Fibroblast of skin of abdomen (primary cell): ENCODE measurements at places on chromosomes 4 and X.

GRCh38 chr4:69617083-69617694, 22.3 kb downstream of the UGT2A2 start:
- DNase-seq: peak; percentile 29

GRCh38 chr4:42104521-42104920, 47.9 kb downstream of the BEND4 start:
- DNase-seq: peak; percentile 33

GRCh38 chr4:182885022-182885737, 32.0 kb downstream of the DCTD start:
- DNase-seq: no peak

- DNase-seq: peak; percentile 78
Observed at GRCh38 chr4:89492581-89493071, 185.0 kb upstream of the GPRIN3 start.

DNA sequence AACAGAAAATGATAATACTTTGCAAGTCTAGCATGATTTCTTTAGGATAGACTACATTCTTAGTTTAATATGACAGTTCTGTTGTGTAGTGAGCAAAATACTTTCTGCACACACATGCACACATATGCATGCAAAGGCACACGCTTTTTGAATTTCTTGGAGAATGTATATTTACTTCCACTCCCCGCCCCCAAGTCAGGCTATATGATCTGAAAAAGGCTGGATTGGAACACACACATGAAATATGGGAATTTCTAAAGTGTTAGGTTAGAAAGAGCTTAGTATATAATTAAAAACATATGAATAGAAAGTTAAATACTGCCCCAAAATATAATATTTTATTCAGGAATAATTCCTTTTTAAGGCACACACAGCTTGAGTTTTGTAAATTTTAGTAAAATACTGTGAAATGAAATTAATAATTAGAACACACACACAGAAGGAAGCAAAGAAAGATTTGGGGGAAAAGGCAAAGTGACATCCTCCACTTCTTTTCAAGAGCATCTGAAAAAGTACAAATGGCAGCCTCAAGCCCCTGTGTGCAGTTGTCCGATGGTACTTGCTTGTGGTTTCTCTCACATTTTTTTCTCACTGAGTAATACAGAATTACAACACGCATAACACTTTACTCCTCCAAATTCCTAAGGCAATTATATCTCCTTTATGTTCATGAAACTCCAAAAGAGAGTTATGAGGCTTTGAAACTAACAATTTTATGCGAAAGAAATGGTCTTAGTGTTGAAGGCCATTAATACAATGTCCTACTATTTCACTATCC, 228.9 kb upstream of the ETNPPL start:
- peak; percentile 94 for DNase-seq

DNA sequence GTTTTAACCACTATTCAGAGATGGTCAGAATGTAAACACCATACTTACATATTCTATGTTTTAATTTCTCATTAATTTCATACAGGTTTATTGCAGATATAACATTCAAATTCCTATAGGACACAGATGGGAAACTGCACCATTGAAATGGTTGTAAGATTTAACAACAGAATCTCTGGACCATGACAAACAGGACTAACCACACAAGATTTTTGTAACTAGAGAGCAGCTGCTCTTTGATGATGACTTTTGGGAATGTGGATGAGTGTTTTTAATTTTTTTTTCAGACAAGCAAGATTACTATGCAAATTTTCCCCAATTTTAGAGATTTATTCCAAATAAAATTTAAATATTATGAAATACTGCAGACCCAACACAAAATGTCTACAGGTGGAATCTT, 610.2 kb downstream of the PCDH18 start:
- no peak for DNase-seq

DNA sequence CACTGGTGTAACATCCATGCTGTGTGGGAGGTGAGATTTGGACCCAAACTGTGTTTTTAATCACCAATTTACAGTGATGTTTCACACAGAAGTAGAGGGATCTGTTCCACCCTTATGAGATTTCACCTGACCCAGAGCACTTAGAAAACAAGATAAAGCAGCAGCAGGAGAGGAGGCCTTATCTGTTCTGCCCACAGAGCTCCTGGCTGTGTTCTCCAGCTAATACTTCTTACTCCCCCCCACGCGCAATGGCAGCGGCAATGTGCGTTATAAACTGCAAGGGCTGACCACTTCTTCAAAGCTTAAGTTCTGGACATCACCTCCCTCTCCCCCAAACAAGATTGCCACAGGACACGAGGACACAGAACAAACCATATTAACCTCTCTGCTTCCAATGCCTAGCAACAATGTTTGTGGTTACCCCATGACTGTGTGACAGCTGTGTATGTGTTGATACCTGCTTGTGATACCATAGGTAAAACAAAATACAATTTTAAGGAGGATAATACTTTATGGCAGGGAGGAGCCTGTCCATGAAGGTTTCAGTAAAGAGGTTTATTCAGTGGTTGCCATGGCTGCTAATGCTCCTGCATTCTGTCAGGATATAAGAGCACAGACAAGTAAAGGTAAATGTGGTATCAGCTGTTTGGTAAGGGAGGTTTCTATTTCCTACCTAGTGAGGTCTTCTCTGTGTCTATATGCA, 210.0 kb downstream of the SOWAHB start:
- no peak for DNase-seq

DNA sequence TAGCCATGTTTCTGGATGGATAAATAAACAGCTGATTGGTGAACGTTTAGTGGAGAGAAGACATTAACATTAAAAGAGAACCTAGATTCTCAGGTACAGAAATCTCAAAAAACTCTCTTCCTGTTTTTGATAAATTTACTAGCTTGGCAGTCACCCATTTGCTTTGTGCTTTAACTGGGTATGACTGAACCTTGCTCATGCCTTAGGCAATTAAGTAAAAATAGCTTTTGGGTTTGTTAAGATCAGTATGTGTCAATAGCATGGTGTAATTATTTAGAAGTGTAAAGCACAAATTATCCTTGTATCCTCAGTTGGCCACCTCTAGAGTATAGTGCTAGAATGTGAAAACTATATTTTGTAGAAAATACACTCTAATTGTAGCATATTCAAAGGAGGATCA, 200.0 kb downstream of the CFAP299 start:
- no peak for DNase-seq

GRCh38 chr4:170089668-170090351, at the start of gene AADAT:
AADAT (minus strand) TSS chr4:170089956; CDS start chr4:170089690, 266 bp downstream.
- DNase-seq: peak; percentile 81

DNA sequence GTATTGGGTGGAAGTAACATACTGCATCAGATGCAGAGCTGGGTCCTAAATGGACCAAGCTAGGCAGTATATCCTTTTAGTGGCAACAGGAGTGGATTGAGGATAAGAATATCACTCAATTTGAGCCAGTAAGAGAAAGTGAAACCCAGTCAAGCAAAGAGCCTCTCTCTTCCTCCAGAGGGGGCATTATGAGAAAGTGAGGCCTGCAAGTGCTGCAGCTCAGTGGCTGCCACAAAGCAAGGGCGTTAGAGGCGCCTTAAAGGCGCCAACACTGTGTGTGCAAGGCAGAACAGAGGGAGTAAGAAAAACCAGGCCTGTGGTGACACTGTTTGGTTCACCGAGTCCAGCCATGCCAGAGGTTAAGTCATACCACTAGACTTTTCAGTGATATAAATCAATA, 17.5 kb downstream of the STX18 start:
- no peak for DNase-seq

DNA sequence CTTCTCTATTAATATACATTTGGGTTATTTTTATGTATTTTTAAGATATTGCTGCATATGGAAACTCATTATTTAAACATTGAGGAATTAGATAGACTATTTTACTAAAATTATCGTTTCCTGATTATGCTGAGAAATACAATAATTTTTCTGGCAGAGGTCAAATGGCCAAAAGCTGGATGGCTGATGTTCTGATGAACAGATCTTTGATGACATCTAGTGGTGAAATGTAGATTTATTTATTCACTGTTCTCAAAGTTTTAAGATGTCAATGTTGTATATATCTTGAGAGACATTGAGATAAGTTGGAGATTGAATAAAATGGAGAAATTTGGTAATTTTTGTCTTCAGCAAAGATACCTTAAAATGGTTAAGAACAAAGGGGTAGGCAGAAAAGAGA, 96.2 kb downstream of the UGT8 start:
- peak; percentile 29 for DNase-seq

GRCh38 chr4:52407545-52407944, 251.6 kb downstream of the USP46 start:
- DNase-seq: peak; percentile 36

DNA sequence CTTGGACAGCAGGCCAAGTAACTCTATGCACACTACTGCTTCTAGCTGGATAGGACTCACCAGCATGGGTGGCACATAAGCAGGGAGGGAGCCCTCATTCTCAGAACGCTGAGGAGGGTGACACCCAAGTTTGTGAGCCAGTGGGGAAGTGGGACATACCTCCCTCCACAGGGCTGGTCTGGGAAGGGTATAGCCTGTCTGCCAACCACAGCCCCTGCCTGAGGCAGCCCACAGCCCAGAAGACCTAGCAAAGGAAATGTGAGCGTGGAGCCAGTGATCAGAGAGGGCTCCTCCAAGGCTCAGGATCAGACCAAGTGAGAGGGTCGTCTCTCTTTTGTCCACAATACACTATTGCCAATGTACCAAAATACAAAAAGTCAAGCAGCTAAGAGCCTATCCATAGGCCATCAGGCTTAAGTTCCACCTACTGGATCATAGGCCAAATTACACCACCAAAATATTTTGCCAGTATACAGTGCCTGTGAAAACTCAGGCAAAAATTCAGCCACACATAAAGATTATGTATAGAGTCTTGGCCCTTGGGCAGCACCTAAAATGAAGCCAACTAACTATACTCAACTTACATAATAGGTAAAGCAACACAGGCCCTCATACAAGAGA, 1203.1 kb downstream of the PCDH18 start:
- no peak for DNase-seq

DNA sequence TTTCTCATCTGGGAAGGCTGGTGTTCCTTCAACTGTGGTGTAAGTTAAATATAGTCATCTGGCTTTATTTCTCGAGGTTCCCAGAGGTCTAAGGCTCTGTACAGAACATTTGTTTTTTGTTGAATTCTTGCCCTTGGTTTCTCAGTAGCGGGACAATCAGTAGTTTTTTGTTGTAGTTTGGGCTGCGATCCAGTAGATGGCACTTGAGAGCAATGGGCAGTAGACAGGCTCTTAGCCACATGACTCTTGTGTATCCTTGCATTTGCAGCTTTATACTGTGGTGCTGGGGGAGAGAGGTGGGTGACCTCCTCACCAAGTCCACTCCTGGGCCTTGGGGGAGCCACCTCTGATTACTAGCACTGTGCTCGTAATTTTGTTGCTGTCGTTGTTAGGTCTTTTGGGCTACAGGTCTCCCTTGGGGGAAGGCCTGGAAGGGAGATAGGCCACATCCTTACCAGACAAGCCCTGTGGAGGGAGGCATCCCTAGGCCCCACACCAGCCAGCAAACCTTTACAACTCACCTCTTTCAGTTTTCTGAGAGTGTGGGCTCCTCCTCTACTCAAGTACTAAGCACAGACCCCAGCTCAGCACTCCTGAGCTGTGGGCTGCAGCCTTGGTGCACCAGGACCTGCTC, 8.1 kb downstream of the ETDB start:
- peak; percentile 4 for DNase-seq

- no peak for DNase-seq
Observed at GRCh38 chrX:64976673-64977040, 407 bp upstream of the ZC4H2 start.

- no peak for DNase-seq
Observed at GRCh38 chr4:163590103-163590502, 95.6 kb downstream of the TMA16 start.

- no peak for DNase-seq
Observed at GRCh38 chr4:112199041-112199440, 32.5 kb upstream of the AP1AR start.

- DNase-seq: peak; percentile 30
Observed at GRCh38 chrX:7133050-7133440, 14.5 kb upstream of the STS start.

DNA sequence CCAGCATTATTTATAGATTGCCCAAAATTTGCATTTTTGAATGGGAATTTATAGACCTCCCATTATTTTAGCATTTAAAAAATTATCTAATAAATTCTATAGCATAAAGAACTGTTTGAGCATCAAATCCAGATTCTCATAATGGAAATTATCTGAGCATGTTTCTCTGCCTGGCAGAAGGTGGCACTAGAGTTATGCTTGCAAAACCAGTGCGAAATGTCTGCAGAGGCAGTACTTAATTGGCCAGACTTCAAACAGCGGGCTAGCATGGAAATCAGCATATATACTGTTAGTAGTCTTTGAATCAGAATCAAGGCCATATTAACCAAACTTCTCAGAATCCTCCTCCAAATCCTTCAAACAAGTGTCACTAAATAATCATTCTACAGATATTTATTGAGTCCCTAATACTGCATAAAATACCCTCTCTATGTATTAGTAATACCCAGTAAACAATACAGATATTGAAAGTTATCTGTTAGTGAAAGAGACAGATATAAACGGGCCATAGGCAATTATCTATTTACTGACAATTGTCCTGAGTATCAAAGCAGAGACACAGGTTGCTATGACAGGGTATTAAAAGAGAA, 78.7 kb upstream of the DCLK2 start:
- DNase-seq: peak; percentile 87

GRCh38 chrX:23509256-23509655, 158.0 kb upstream of the PRDX4 start:
- no peak for DNase-seq

DNA sequence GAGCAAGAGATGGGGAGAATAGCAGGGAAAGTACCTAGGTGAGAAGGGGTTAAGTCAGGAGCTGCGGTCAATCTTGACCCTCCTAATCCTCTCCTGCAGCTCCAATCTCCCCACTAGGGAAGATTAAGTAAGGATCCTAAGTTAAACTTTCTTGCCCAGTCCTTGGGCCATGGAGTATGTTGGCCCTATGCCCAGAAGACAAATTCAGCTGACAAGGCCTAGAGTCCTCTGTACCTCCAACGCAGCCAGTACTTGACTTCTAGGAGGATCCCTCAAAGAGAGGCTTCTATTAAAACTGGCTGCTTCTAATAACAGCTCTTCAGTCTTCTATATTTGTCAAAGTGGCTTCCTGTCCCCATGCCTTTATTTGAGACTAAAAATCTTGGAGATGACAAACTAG, 1.4 kb downstream of the CLDN2 start:
- DNase-seq: no peak

- no peak for DNase-seq
Observed at GRCh38 chrX:153902385-153902784, 2.1 kb upstream of the AVPR2 start.

GRCh38 chr4:70902577-70903290, 565 bp downstream of the MOB1B start:
- peak; percentile 46 for DNase-seq

DNA sequence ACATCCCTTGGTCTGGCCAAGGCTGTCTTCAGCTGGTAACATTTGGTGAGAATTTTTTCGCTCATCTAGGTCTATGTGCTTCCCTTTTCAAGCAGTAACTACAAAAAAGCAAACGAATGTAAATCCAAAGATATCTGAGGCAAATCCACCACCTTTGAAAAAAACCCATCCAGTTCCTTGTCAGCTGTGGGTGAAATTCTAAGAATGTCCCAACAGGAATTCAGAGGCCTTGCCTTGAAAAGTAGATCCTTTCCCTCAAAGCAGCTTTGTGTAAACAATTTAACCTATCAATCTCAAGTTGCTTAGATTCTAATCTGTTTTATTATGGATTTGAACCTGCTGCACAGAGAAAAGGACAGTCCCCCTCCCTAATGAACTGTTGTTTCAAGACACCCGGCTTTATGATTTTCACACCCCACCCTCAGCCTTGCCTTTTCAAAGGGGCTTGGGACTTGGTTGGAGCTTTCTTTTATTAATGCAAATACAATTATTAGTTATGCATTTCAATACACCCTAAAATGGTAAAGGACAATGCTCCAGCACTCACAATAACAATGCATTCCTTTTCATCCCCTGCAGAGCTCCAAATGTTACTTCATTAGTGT, 166.6 kb downstream of the LDB2 start:
- DNase-seq: no peak
